ENCODE measurements at places on chromosomes 16 and 17.
A peak's percentile ranks its signal among the peaks of the same experiment; 100 is the strongest.

DNA sequence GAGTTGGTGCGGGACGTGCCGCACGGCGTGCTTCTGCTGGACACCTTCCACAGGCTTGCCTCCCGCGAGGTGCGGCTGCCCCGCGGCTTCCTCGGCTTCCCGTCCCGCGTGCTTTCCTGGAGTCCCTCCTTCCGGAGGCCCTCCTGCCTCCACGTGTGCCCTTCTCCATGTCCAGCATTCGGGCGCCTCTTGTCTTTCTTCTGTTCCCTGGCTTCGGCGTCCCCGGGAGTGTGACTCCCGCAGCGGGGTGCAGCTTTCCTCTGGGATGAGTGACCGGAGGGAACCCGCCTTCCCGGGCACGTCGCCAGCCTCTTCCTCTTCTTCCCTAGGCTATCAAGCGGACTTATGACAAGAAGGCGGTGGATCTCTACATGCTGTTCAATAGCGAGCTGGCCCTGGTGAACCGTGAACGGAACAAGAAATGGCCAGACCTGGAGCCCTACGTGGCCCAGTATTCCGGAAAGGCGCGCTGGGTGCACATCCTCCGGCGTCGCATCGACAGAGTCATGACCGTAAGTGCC is 23.0 kb downstream of the DNAH2 start:
- DNase-seq = no peak
- no peak overlapping the region for H3K4me3 ChIP-seq
- no peaks in the 10 kb centered on the region for H3K36me3 ChIP-seq

DNA sequence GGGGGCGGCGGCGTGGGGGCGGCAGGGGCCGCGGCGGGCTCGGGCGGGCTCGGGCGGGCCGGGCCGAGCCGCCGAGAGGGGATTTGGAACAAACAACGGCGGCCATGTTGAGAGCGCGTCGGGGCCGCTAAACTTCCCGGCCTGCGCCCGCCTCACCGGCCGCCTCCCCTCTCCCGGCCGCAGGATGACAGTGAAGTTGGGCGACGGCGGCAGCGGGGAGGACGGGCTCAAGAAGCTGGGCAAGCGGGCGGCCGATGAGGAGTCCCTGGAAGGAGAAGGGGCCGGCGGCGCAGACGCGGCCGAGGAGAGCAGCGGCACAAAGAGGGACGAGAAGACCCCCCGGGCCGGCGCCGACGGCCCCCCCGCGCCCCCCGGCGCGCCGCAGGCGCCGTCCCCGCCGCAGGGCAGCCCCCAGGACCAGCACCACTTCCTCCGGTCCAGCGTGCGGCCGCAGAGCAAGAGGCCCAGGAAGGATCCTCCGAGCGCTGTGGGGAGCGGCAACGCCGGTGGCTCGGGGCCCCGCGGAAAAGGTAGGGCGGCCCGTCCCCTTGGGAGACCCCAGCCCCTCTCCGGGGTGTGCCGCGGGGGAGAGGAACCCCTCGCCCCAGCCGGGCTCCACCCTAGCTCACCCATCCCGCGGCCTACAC is 2.4 kb downstream of the CRAMP1 start:
- peak overlapping the region; percentile 71 for H3K4me3 ChIP-seq
- DNase-seq = peak; percentile 32
- H3K27ac ChIP-seq = peak overlapping the region; percentile 35
- H3K27me3 ChIP-seq = no peaks in the 10 kb centered on the region
- H3K36me3 ChIP-seq = peaks cover 13% of the 10 kb centered on the region

- DNase-seq = peak; percentile 11
- peaks cover 2% of the 10 kb centered on the region for H3K36me3 ChIP-seq
- H3K4me1 ChIP-seq = peaks cover 15% of the 10 kb centered on the region
- H3K27ac ChIP-seq = no peak overlapping the region
Observed at GRCh38 chr16:56743840-56744239, 13.9 kb downstream of the NUP93 start.

DNA sequence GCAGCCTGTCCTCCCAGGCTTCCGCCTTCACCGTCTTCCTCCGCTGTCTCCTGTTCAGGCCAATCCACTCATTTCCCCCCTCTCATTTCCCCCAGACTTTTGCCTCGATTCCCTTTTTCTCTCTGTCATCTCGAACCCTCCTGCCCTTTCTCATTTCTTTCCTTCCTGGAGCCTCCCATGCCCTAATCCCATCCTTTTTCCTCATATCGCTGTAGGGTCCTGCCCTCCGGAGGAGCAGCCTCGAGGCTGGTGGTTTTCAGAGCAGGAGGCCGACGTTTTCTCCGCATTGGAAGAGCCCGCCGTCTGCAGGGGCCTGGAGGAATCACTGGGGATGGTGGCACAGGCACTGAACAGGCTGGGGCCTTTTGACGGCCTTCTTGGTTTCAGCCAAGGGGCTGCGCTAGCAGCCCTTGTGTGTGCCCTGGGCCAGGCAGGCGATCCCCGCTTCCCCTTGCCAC is 597 bp downstream of the OVCA2 start:
- H3K4me3 ChIP-seq = peak overlapping the region; percentile 50
- H3K4me1 ChIP-seq = peaks cover 7% of the 10 kb centered on the region
- H3K27ac ChIP-seq = peak overlapping the region; percentile 80
- DNase-seq = no peak

DNA sequence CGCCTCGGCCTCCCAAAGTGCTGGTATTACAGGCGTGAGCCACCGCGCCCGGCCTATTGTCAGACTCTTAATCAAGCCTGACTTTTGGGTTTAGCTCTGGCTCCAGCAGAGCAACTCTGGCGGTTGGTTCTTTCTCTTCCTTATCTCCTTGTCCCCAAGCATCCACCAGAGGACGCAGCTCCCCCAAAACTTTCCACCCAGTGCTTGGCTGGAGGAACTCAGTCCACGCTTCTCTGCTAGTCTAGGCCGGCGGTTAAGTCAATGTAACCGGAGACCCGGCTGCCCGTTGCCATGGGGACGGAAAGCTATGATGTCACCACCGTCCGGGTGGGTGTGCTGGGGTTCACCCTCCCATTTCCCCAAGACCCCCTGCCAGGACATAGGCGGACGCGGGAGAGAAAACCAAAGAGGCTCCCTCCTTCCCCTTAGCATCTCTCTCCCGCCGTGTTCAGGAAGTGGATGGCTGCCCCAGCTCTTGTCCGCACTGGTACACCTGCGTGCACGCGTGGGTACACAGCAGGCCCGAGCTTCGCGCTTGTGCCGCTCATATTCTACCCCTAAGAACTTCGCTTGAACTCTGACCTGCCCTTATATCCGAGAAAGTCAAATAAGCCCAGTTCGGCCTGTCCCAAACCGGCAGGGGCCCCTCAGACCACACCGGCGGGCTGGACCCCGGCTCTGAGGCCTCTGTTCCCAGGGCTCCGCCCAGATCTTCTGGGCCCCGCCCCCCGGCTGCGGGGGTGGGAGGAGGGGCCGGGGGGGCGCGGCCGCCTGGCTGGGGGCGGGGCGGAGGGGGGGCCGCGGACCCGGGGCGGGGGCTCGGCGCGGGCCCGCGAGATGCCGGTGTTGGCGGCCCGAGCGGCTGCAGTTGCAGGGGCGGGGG is at the start of gene RND2:
RND2 (plus strand) TSS at position 825 of the 883 bp plus-strand sequence. CDS start 117 bp downstream, outside the sequence.
- H3K36me3 ChIP-seq = no peaks in the 10 kb centered on the region
- H3K4me1 ChIP-seq = peaks cover 12% of the 10 kb centered on the region
- H3K27me3 ChIP-seq = no peaks in the 10 kb centered on the region
- peak; percentile 93 for DNase-seq

DNA sequence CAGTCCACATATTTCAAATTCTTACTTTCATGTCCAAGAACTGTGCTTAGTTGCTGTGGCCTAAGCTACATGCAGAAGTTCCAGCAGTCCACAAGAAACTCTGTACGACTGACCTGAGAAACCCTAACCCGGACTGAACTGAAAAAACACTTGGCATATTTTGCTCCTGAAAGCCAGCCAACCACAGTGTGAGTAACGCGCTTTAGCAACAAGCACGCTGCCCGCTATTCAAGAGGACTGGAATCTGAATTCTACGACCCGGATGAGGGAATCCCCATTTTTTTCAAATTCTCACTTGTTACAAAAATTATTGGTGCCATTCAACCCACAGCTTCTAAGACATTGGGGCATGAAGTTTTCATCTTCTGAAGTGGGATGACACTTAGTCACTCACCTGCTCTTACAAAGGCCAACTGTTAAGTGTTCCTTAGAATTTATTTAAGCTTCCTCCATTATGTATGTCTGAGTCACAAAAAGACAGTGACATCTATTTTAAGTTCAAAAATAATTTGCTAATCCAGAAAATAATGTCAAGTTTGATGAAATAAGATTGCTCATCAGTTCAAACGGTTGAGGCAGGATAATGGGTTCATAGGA is 78.7 kb downstream of the CDYL2 start:
- H3K4me3 ChIP-seq = no peak overlapping the region
- H3K36me3 ChIP-seq = no peaks in the 10 kb centered on the region
- no peaks in the 10 kb centered on the region for H3K27me3 ChIP-seq
- H3K27ac ChIP-seq = no peak overlapping the region

GRCh38 chr17:47810200-47810821 is 11.3 kb downstream of the OSBPL7 start:
- peak; percentile 65 for DNase-seq
- H3K4me1 ChIP-seq = peaks cover 9% of the 10 kb centered on the region
- peak overlapping the region; percentile 54 for H3K27ac ChIP-seq
- no peaks in the 10 kb centered on the region for H3K27me3 ChIP-seq

DNA sequence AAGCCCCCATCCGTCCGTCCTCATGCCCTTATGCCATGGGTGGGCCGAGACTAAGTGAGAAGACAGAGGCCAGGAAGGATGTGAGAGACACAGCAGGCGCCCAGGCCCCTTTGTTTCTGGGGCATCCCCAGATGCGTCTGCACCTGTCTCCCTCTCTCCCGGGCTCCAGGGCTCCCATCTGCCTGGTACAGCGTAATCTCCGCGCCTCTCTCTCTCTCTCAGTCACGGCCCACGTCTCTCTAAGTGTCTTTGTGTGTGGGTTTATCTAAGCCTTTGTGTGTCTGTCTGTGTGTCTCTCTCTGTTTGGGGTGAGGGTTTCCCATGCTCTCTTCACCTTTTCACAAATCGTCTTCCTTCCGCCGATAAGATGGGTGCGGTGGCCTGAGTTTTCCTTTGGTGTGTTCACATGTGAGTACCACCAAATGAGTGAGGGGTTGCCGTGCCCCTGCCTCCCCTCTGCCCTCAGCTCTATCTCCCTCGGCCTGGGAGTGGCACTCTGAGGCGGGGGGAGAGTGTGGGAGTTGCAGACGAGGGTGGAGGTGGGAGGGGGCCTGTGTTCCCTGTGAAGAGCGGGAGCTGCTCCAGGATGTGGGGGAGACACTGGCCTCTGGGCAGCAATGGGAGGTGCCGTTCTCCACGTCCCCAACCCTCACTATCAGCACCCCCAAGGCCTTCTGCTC is 25.8 kb upstream of the ABCC3 start:
- H3K27ac ChIP-seq = no peak overlapping the region
- H3K4me3 ChIP-seq = no peak overlapping the region
- no peak for DNase-seq
- peaks cover 3% of the 10 kb centered on the region for H3K27me3 ChIP-seq
- H3K4me1 ChIP-seq = peaks cover 13% of the 10 kb centered on the region

GRCh38 chr16:66131895-66132294 is 234.6 kb upstream of the CDH5 start:
- no peak for DNase-seq
- H3K4me1 ChIP-seq = no peaks in the 10 kb centered on the region
- peaks cover 21% of the 10 kb centered on the region for H3K27me3 ChIP-seq
- no peak overlapping the region for H3K4me3 ChIP-seq

DNA sequence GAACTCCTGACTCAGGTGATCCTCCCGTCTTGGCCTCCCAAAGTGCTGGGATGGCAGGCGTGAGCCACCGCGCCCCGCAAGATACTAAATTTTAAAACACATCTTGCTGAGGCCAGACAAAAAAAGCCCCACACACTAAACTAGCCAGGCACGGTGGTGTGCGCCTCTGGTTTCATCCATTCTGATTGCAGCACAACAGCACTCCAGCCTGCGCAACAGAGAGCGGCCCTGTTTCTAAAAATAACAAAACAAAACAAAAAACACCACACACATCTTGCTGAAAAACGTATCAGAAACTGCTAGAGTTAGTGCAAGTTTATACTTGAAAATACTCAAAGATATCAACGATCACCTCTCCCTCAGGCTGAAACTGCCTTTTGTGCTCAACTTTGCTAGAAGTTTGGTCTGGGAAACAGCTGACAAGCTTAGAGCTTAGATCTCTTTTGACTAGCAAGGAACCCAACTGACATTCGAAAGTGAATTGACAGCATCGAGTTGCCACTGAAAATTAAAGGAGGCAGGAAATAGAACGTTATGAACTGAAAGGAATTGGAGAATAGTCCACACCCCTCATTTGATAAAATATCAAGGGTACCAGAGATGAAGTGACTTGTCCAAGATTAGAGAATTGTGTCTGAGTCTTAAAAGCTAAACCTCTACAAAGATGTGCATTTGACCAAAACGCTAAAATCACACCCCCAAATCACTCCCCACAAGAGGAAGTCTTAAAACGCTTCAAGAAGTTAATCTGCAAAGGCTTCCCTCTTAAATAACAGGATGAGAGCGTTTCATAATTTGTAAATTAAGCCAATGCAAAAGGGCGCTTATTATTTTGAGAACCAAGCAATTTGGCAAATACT is 908 bp downstream of the COG4 start:
- H3K36me3 ChIP-seq = peaks cover 2% of the 10 kb centered on the region
- no peak for DNase-seq
- peaks cover 40% of the 10 kb centered on the region for H3K4me1 ChIP-seq
- H3K27me3 ChIP-seq = no peaks in the 10 kb centered on the region
- H3K4me3 ChIP-seq = peak overlapping the region; percentile 54

- no peak for DNase-seq
- H3K4me1 ChIP-seq = no peaks in the 10 kb centered on the region
- no peaks in the 10 kb centered on the region for H3K27me3 ChIP-seq
- no peaks in the 10 kb centered on the region for H3K36me3 ChIP-seq
Observed at GRCh38 chr16:7025616-7026190, 306.9 kb upstream of the RBFOX1 start.

- H3K27me3 ChIP-seq = peaks cover 3% of the 10 kb centered on the region
- DNase-seq = no peak
- no peaks in the 10 kb centered on the region for H3K36me3 ChIP-seq
- H3K27ac ChIP-seq = no peak overlapping the region
- H3K4me1 ChIP-seq = no peaks in the 10 kb centered on the region
Observed at GRCh38 chr17:61127960-61128359, 271.7 kb upstream of the TBX2 start.

All from endothelial cell of umbilical vein (primary cell).